ENCODE measurements at places on chromosomes 12 and 14.

DNA sequence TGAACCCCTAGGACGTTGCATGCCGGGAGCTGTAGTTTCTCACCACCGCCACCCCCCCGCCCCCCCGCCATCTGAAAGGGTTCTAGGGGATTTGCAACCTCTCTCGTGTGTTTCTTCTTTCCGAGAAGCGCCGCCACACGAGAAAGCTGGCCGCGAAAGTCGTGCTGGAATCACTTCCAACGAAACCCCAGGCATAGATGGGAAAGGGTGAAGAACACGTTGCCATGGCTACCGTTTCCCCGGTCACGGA is 501 bp upstream of the HSP90B1 start:
- DNase-seq: no peak

- DNase-seq: no peak
Measured at GRCh38 chr12:107248187-107248586, 154.8 kb upstream of the CRY1 start.

- DNase-seq: no peak
Measured at GRCh38 chr12:68106160-68106559, 53.4 kb downstream of the IFNG start.

- DNase-seq: no peak
Measured at GRCh38 chr12:112939761-112940381, 1.6 kb downstream of the OAS3 start.

GRCh38 chr12:86634456-86635410 is 378.5 kb upstream of the MGAT4C start:
- DNase-seq: no peak

GRCh38 chr14:36509069-36509917 is 10.7 kb downstream of the NKX2-1 start:
- no peak for DNase-seq

DNA sequence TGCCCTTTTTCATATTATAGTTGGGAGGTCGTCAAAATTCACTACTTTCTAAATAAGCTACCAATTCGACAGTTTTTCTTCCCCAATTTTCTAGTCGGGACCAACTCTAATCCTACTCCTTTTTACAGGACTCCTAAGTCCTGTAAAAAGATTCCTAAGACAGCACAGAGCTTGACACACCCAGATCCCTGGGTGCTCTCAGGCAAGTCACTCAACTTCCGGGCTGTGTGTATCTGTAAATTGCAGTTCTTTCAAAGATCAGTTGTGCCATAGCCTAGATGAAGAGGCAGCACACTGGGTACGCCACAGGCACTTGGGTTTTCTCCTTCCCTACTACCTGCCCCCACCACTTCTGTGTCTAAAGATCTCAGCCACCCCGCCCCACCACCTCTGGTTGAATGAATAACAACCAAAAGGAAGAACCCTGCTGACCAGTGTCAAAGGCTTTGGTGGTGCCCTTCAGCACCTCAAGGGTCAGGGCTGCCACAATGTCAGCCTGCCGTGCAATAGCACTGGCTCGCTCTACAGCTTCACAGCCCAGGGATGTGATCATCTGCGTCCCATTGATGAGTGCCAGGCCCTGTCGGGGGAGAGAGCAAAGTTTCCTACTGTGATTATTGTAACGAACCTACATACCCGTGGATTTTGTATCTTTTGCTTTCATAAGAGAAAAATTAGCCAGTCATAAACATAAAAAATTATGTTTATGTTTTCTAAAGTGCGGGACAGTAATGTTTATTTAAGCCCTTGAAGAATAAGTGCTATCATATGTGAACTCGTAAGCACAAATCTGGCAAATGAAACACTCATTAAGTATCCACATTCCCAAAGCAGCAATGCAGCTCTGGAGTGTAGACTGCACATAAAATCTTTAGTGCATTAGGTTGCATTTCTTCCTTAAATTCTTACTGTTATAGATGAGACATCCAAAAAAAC is 9.2 kb downstream of the HAL start:
- no peak for DNase-seq

- no peak for DNase-seq
Measured at GRCh38 chr12:27143256-27144069, 61.1 kb upstream of the C12orf71 start.

DNA sequence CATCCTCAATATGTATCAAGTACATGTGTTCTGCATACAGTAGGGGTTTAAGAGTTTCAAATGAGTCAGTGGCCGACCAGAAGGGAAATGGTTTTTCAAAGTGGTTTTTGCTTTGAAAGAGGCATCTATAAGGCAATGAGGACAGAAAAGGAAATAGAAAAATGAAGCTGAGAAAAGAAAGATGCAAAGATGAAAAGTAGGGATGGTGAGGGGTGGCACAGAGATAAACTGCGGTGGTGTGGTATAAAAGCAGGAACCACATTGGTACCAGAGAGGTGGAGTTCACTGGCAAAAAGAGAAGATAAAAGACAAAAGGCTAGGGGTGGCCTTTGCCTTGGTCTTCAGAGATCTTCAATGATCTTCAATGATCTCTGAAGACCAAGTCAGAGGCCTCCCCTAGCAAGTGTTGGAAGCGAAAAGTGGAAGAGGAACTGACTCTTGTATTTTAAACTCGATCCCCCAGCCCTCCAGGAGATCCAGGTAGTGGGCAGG is 144.0 kb upstream of the KRR1 start:
- no peak for DNase-seq

DNA sequence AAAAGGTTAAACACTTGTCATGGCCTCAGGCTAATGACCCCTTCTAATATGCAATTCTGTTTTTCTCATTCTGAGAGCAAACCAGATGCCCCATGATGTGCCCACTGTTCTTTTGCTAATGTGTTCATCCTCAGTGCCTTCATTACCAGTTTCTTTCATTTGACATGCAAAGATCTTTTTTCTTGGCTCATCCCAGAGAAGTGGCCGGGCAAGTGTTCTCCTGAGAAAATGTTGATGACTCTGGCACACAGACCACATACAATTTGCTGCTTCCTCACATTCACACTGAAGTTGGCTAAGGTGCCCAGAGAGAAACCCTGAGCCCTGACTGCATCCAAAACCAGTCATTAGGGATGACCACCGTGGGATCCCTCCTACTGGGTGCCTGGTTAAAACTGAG is 833.3 kb downstream of the DIO2 start:
- DNase-seq: no peak

GRCh38 chr12:11863988-11864387 is 206.8 kb upstream of the BCL2L14 start:
- no peak for DNase-seq

DNA sequence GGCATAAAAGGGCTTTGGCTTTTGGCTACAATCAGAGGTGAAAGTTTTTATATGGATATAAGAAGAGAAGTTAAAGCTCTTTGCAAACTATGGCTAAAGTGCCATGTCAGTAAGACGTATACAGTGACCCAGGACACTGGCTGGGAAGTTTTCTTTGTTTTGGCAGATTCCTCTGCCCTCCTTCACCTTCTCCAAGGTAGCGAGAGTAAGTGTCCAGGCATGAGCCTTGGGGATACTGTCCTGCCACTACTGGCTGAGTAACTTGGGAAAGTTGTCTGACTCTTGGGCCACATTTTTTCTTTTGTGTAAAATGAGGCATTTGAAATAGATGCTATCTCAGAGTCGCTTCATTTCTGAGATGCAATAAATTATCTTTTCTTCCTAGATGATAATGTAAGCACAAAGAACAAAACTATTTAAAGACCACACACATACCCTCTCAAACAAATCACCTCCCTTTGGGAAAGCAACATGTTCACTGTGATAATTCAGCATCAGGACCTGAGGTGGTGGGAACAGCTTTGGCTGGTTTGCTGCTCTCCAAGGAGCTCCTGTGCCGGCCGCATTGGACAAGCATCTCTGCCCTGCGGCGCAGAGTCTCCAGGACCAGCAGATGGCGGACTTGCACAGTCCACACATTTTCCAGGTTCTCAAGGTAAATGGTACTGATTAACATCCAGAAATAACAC is 106.3 kb downstream of the PTCSC3 start:
- DNase-seq: peak; percentile 38

DNA sequence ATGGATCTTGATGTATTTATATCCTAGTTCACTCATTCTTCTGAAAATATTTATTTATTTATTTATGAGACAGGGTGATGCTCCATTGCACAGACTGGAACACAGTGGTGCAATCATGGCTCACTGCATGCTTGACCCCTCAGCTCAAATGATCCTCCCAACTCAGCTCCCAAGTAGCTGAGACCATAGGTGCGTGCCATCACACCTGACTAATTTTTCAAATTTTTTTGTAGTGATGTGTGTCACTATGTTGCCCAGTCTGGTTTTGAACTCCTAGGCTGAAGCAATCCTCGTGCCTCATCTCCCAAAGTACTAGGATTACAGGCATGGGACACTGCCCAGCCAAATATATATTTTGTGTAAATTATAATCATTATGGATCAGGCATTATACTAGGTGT is 595.6 kb upstream of the ATP2B1 start:
- no peak for DNase-seq

GRCh38 chr12:92634202-92634601 is 68.6 kb upstream of the PLEKHG7 start:
- no peak for DNase-seq

DNA sequence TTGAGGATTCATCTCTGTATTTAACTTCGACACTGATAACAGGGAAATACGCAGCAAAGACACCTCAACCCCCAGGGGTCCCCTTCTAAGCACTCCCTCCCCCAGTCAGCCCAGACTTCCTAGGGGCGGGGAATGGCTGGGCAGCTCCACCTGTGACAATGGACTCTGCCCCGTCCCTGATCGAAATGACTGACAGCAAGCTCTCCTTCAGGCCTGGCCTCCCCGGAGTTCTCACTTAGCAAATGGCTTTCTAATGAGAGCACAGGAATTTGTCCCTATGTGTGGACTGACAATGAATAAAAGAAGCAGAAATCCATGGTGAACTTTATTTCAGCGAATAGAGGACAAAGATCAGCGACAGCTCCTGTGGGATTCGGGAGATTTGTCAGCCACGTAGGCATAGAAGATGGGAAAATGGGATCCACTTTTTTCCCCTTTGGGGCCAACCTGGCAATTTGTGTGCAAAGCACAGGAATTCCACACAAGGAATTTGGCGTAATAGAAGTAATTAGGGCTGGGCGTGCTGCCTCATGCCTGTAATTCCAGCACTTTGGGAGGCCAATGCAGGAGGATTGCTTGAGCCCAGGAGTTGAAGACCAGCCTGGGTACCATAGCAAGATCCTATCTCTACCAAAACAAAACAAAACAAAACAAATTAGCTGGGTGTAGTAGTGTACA is 63.8 kb downstream of the TNFAIP2 start:
- no peak for DNase-seq

DNA sequence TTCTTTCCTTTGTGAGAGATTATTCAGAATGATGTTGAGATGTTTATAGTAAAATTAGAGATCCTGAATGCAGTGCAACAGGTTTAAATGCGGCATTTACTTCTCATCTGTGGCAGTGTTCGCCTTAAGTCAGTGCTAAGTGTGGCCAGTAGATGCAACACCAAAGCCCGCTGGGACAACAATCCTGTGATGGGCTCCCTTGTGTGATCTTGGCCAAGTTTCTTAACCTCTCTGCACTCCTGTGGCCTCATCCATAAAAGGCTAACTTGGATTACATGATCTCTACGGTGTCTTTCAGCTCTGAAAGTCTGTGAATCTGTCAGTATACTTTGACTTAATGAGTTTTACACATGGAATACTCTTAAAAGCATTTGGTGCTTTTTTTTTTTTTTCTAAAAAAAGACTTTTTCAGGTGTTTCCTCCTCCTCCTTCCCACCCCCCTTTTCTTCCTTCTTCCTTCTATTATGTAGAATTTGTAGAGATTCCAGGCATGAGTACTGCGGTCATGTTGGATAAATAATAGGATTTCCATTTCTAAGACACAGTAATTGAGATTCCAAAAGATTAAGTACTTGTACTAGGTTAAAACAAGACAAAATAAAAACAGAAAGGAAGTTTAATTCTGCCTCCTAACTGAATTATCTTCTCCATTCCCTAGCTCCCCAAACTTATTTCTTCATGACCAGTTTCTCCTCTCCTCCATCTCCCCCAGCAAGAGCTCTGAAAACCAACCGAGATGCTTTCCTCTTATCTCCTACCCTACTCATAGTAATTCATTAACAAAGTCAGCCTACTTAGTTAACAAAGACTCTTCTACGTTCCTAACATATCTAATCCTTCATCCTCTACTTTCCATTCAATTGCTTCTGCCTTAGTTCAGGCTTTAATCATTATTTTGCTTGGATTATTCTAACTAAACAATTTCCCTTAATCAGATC is 42.2 kb upstream of the NAV3 start:
- no peak for DNase-seq

GRCh38 chr12:106289196-106289681 is 13.3 kb upstream of the TCP11L2 start:
- DNase-seq: no peak

DNA sequence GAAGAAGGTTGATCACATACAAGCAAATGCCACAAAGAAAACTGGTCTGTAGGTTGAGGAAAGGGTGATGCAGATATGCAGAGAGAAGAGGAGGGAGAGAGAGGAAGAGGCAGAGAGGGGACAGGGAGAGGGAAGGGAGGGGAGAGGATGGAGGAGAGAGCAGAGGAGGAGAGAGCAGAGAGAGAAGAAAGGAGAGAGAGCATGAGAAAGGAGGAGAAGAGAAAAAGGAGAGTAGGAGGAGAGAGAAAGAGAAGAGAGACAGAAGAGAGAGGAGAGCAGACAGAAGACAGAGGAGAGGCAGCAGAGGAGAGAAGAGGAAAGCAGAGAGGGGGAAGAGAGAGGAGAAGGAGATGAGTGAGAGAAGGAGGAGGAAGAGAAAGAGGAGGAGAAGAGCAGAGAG is 59.2 kb downstream of the STXBP6 start:
- DNase-seq: no peak

- no peak for DNase-seq
Measured at GRCh38 chr12:70338531-70338930, 27.6 kb upstream of the KCNMB4 start.

- no peak for DNase-seq
Measured at GRCh38 chr12:39372204-39372925, 70.6 kb downstream of the KIF21A start.

DNA sequence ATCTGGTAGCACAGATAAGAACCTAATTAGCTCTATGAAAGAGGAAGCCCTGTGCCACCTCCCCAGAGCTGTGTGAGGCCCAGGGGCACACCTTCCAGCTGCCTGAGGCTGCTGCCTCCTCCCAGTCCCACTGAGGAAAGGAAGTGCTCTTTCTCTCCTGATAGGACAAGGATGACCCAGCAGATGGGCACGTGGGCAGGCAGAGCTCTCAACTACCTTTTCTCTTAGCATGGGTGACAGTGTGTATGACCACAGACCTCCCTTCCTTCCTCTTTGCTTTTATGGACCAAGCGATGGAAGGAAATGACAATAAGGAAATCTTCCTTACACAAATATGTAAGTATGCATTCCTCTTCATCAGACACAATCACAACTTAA is 127.6 kb upstream of the AMIGO2 start:
- DNase-seq: peak; percentile 74

- DNase-seq: no peak
Measured at GRCh38 chr12:88493636-88494035, 86.6 kb downstream of the KITLG start.

DNA sequence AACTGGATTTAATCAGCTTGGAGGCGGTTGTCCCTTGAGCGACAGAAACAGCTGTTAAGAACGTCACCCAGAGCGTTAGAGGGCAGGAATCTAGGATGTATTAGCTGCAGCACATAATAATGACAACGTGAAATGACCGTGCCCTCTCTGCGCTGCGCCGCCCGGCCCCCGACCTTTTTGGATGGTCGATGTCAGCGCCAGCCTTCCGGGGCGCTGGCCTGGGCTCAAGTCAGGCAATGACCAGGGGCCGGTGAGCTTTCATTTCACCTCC is 427 bp upstream of the TMEM120B start:
- DNase-seq: no peak

Data from KG1 (cell line).